Left renal cortex interstitium (tissue), 4 donors: ENCODE measurements at places on chromosomes 7 and 10.
A peak's percentile ranks its signal among the peaks of the same experiment; 100 is the strongest.

- no peak for DNase-seq
Measured at GRCh38 chr10:74032900-74033655, 35.2 kb downstream of the VCL start.

- no peak for DNase-seq
Measured at GRCh38 chr10:69224862-69225657, 4.9 kb downstream of the HKDC1 start.

- no peak for DNase-seq
Measured at GRCh38 chr7:100673942-100674410, 436 bp downstream of the GNB2 start.

GRCh38 chr10:3192856-3193635, 20.5 kb upstream of the PITRM1 start:
- DNase-seq: peak; percentile 59
